ENCODE measurements at places on chromosomes 16 and 17.

DNA sequence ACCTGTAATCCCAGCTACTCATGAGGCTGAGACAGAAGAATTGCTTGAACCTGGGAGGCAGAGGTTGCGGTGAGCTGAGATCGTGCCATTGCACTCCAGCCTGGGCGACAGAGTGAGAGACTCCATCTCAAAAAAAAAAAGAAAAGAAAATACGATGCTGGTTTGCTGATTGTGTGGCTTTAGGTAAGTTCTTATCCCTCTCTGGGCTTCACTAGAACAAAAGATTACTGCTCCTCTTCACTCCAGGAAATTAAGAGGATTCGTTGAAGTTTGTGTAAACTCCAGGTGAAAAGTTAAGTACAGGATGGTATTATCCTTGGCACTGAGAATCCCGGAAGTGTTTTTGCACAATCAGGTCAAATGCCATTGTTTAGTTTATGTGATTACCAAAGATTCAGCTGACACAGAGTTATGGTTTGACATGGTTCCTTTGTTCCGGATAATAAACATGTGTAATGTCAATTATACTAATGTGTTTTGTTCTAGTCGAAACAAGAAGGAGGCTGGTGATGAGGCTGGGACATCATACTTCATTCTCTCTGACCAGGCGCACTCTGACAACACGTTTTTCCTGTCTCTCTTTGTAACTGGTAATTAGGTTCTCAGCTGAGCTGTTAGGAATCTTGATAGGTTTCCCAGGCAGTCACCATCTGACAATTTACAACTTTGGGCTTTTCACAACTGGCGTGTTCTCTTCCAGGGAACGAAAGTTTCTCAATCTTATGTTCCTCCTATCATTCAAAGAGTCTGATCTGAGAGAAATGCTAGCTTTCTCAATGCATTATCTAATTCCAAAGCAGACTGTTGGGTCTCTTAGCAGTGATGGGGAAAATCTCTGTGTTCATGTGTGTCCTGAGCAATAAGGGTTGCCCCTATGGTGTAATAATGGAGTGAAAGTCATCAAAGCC is 10.8 kb upstream of the TAOK1 start:
- no peak for DNase-seq

DNA sequence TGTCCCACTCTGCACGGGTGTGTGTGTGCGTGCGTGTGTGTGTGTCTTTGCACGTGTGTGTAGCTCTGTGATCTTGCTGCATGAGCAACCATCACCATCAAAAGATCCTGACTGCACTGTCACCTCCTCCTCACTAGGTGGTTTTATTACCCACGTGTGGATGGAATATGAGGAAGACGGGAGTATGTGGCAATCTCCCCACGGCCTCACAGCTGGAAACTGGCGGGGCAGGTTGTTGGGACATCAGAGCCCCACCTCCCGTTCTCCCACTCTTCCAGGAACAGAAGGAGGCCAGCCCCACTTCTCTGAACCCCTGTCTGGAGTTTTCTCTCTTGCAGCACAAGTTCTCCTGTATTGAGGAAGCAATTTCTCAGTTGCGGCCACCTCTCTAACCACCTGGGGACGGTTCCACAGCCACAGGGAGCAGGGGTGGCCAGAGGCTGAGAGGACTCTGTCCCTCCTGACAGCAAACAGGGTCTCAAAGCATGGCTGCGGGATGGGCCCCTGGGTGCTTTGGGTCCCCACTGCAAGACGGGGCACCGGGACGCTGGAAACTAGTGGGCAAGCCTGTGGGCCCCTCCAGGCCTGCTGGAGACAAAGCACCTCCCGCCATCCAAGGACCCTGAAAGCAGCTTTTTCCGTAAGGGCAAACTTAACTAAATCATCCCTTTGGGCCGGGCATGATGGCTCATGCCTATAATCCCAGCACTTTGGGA is 27.9 kb upstream of the ATP2C2 start:
- DNase-seq = no peak

DNA sequence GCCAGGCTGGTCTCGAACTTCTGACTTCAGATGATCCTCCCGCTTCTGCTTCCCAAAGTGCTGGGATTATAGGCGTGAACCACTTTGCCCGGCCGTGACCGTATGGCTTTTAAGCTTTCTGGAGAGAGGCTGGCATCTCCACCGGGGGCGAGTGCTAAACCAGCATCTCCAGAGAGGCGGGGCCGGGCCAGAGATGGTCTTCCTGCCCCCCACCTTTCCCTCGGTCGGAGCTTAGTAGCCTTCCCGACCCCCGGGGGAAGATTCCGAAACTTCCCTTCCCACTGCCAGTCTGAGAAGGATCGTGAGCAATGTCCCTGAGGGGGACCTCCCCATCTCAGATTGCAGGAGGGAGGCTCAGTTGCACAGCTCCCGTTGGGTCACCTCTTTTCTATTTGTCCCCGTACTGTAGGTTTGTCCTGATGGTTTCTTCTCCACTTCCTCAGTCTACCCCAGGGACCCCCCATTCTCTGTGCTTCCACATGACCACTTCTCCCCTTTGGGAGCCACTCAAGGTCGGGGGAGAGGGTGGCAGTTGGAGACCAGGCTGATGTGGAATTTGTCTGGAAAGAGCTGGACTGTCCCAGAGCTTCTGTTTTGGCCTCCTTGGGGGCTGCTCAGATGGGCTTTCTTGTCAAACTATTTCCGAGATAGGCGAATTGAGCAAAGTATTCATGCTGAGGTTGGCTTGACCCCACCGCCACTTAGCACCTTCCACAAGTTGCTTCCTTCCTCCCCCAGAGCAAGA is 18.2 kb downstream of the IGF2BP1 start:
- DNase-seq = no peak

DNA sequence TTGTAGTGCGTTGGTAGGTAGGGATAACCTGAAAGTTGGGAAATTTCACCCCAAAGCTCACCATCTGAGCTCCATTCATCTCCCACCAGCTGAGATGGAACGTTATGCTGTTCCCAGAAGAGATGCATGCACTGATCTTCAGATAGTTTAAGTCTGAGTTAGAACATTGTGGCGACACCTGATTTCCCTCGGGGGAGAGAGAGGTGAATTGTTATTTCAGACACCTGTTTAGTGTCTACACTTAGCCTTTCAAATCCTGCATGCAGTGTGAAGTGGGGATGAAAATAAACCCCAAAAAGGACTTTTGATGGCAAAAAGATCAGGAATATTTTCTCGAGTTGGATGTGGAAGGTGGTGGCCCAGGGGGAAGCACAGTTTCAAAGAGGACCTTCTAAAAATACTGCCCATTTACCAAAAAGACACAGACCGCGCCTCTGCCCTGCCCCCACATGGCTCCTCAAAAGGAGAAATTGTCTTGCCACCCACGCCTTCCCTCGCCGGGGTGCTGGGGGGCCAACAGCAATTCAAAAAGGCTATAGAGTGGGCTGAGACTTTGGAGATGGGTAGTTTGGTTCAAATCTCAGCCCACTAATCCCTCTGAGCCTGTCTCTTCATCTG is 11.4 kb downstream of the CIITA start:
- no peak for DNase-seq

DNA sequence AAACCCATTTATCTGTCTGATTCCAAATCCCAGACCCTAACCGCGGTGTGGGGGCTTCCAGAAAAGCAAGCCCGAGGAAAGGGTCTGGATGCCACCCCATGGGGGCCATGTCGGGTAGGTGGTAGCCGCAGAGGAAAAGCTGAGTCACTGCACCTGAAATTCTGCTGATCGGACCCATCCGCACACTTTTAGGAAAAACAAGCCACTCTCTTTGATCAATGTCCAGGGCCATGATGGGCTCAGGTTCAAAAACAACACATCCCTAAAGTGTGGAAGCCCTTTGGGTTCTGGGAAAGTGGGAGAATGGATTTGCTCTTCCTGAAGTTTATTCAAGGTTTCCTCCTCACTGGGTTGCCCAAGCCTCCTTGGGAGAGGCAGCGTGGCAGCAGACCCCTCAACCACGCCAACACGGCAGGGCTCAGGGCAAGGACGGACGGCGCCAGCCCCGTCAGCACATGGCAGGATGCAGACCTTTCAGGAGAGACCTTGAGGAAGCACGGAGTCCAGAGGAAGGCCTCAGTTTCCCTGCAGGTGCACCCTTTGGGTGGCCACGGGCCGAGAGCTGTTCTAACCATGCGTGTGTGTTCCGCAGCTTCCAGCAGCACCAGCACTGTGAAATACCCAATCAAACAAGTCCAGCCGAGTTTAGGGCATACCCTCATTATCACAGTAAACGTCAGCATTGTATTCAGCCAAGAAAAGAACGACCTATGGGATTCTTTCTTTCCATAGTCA is 367.0 kb downstream of the FOXL1 start:
- no peak for DNase-seq

- no peak for DNase-seq
Measured at GRCh38 chr17:29012535-29012934, 6.7 kb upstream of the SEZ6 start.

DNA sequence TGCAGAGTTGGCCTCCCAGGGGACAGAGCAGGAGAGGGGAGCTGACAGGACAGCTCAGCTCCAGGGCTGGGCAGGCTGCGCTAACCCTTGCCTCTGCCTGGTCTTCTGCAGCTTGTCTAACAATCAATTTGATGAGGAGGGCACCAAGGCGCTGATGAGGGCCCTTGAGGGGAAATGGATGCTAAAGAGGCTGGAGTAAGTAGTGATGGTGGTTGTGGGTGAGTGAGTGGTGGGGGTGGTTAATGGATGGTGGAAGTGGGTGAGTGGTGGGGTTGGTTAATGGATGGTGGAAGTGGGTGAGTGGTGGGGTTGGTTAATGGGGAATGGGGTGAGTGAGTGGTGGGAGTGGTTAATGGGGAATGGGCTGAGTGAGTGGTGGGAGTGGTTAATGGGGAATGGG is 22.0 kb upstream of the CPNE2 start:
- no peak for DNase-seq

GRCh38 chr16:19499006-19499405 is 22.9 kb downstream of the GDE1 start:
- no peak for DNase-seq

- no peak for DNase-seq
Measured at GRCh38 chr16:68379472-68380347, 68.6 kb downstream of the SMPD3 start.

DNA sequence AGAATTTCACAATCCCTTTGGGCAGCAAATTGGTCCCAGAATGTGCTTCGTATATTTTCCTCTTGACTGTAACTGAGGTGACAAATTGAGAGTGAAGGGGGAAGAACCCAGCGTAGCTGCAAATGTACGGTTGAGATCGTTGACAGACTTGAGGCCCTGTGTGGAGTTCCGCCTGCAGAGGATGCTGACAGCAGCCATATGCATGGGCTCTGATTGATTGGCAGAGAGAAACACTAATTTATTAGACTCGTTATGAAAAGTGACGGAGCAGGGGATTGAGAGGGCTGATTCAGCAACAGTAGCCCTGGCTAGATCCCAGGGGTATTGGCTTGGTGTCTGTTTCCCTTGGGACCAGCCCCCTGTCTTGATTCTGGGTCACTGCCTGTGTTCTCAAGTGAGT is 930.1 kb upstream of the EEF2KMT start:
- no peak for DNase-seq

GRCh38 chr17:77124192-77124889 is 16.4 kb upstream of the SEC14L1 start:
- no peak for DNase-seq

- DNase-seq = peak; percentile 87
Measured at GRCh38 chr17:35119370-35120165, at the start of gene RAD51D. Gene RAD51D (minus strand): TSS chr17:35119860. CDS start chr17:35119613, 247 bp downstream.

DNA sequence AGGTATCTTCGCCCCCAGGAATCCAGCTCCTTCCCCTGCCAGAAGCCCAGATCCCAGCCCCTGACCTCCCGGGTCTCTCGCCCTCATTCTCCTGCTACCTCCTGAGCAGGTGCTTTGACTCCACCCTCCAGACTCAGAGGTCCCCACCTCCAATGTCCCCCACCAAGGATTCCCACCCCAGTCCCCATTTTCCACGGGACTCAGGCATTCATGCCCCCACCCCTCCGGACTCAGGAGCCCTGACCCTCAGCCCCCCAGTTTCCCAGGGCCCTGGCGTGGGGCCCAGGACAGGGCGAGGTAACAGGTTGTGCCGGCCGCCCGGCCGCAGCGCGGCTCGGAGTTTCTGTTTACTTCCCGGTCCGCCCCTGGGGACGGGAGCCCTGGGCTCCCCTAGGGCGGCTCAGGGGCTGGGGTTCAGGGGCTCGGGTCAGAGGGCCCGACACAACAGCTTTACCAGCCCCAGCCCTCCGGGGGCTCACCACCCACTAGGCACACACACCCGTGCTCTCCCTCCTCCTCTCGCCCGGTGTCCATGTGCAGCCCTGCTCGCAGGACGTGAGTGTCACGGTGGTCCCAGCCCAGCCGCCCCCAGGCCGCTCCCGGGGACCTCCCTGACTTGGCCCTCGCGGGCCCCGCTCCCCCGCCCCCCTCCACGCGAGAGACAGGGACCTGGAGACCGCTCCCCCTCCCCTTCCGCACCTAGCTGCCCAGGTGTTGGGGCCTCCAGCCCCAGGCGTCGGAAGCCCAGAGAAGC is 595 bp downstream of the BICDL2 start:
- DNase-seq = no peak

DNA sequence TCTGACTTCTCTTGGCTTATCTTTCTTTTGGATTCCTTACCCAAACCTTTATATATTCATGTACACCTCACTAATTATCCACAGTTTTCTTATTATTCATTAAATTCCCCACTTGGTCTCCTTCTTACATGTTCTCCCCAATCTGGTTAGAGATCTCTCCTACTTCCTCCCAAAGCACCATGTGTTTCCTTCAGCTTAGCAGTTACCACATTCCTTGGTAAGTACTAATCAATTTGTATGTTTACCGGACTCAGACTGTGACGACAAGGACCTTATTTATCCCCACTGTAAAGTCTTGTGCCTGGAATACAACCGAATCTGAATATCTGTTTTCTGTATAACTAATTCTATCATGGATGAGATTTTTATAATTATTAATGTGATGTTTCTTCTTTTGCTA is 389.5 kb downstream of the KCNJ2 start:
- no peak for DNase-seq

- DNase-seq = no peak
Measured at GRCh38 chr17:76293106-76293505, 15.0 kb downstream of the QRICH2 start.

DNA sequence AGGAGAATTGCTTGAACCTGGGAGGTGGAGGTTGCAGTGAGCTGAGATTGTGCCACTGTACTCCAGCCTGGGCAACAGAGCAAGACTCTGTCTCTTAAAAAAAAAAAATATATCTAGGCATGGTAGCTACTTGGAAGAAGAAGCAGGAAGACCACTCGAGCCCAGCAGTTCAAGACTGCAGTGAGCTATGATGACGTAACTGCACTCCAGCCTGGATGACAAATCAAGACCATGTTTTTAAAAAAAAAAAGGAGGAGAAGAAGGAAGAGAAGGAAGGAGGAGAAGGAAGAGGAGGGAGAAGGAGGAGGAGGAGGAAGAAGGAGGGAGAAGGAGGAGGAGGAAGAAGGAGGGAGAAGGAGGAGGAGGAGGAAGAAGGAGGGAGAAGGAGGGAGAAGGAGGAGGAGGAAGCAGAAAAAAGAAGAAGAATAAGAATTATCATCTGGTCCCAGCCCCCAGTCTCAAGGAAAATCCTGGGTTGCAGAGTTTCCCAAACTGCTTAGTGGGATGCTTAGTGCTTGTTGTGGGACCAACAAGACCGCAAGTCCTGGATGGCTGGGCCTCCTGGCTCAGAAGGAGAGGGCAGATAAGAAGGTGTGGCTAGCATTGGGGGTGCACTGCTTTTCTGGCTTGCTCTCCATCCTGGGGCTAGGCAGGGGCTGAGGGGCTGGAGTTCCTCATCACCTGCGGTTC is 3.7 kb upstream of the DRC7 start:
- DNase-seq = no peak
